ENCODE measurements at places on chromosomes 2 and 18.

GRCh38 chr18:37508207-37508606 lies 57.4 kb downstream of the CELF4 start:
- DNase-seq, result no peak

GRCh38 chr18:23882616-23883276 lies 131.8 kb upstream of the TTC39C start:
- no peak for DNase-seq

DNA sequence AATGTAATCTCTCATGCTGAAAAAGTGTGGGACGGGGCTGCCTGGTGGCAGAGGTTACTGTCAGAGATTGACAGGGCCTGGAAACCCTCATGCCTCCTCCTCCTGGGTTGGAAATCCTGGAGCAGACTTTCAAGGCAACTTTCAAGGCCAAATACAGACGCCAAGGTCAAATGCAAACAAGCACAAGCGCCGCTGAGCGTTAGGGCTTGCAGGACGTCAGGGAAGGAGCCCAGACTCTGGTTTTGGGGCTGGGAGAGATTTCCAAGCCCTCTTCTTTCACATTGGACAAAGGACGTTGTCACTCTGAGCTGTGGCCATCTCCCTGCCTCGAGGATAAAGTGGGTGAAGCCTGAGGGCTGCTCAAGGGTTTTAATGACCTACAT lies 120.1 kb downstream of the TWIST2 start:
- no peak for DNase-seq

- no peak for DNase-seq
Measured at GRCh38 chr2:189954989-189955388, 107.5 kb downstream of the MSTN start.

DNA sequence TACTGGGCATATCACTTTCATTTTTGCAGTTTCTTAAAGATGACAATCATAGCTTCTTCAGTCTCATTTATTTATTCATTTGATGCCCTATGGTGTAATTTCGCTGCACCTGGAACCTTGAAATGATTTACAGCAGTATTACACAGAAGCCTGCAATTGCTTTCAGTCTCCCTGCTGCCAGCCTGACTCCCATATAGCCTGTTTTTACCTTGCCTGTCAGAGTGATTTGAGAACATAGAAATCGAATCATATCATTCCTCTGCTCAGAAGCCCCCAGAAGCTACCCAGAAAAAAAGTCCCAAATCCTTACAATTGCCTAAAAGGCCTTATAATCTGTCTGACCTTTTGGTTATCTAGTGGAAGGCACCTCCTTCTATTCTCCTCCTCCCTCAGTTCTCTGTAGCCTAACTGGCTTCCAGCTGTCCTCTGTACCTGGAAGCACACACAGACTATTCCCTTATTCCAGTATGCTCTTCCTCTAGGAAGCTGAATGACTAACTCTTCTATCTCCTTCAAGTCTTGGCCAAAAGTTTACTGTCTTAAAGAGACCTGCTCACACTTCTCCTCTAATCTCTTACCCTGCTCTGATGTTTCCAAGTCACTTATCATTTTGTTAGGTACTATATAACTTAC lies 12.6 kb downstream of the SCN3A start:
- DNase-seq, result no peak

- peak; percentile 77 for DNase-seq
Measured at GRCh38 chr2:95231723-95232122, 24.4 kb downstream of the ZNF892 start.

DNA sequence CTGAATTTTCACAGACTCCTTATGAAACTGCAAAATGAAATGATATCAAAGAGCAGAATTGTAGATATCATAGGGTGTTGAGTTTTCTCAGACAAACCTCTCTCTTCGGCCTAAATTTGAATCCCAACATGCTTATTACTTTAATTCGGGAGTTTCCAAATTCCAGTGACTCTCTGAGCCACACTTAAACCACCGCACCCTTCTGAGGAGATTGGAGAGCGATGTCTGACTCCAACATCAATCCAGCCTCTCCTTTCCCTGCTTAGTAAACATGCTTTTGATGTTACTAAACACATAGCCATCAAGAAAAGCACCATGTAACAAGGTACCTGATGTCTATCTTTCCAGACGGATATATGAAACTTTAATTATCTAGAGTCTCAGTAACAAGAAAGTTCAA lies 103.1 kb upstream of the ARHGAP28 start:
- no peak for DNase-seq

GRCh38 chr2:96842600-96842999 lies 1.2 kb downstream of the ANKRD23 start:
- DNase-seq, result no peak
